HCT116 (cell line): ENCODE measurements at places on chromosomes 1 and 21. TPM values are rescaled to one million over a fixed set of nuclear protein-coding genes. Genes with fewer than 3 reads are reported as not detected.

PRRX1 gene
- total RNA-seq = 0.37 TPM

LORICRIN gene
- not detected for total RNA-seq

- DNase-seq = no peak
- H3K27ac ChIP-seq = no peak overlapping the region
- no peak overlapping the region for H3K4me3 ChIP-seq
Observed at GRCh38 chr1:57137980-57138379, 172.2 kb upstream of the C8B start.

DNA sequence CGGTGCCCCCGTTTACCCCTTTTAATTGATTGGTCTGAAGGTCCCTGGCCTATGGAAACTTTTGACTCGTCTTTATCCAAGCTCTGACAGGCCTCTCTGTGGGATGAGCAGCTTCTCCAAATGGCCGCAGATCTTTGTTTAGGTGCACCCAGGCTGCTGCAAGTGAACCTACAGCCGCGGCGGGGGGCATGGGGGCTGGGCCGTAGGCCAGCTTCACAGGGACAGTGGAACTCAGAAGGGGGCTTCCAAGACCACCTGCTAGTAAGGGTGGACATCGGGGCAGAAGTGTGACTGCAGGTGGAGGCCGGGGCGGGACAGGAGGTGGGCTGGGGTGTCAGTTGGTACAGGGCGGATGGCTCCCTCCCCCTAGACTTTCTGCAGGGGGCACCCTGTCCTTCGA, 257.5 kb downstream of the SIPA1L2 start:
- no peak overlapping the region for H3K27ac ChIP-seq
- H3K4me1 ChIP-seq = 0 out of 2 replicates have a peak, but pooled peaks cover 3% of the 10 kb centered on the region
- H3K27me3 ChIP-seq = no peaks in the 10 kb centered on the region
- no peak for DNase-seq
- no peaks in the 10 kb centered on the region for H3K36me3 ChIP-seq

DNA sequence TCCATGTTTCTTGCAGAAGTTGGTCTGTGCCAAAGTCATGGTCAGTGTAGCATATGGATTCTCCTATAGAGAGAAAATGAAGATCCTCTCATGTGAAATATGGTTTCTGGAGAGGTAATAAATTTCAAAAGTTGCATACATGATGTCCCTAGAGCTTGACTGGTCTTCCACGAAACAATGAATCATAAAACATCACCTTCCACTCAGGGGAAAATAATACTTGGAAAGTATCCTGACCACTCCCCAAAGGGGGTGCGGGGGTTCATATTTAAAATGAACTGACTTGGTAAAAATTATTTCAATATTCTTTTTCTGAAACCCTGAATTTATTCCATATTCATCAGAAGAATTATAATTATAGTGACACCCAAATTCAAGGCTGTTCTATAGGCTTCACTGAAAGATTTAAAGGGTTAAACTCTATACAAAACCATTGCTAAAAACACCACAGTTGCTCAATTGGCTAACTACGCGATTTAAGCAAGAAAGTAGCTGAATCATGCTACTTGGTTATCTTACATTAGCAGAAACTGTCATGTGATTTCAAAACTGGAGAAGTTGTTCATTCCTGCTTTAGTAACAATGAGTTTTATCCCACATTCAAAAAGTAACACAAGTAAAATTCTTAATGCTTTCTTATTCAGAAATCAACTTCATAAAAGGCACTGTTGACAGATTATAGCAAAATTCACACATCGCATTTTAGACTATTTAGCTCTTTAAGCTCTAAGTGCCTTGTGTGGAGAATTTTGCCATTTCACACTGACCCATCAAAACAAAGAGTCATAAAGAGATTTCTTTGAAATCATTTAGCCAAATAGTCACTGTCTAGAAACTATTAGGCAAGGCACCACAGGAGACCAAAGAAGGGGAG, 5.3 kb downstream of the CREG1 start:
- H3K4me1 ChIP-seq = peaks cover 8% of the 10 kb centered on the region; the same call in 1 of the 2 replicates
- H3K36me3 ChIP-seq = peaks cover 17% of the 10 kb centered on the region; the same call in 1 of the 2 replicates
- DNase-seq = no peak

DNA sequence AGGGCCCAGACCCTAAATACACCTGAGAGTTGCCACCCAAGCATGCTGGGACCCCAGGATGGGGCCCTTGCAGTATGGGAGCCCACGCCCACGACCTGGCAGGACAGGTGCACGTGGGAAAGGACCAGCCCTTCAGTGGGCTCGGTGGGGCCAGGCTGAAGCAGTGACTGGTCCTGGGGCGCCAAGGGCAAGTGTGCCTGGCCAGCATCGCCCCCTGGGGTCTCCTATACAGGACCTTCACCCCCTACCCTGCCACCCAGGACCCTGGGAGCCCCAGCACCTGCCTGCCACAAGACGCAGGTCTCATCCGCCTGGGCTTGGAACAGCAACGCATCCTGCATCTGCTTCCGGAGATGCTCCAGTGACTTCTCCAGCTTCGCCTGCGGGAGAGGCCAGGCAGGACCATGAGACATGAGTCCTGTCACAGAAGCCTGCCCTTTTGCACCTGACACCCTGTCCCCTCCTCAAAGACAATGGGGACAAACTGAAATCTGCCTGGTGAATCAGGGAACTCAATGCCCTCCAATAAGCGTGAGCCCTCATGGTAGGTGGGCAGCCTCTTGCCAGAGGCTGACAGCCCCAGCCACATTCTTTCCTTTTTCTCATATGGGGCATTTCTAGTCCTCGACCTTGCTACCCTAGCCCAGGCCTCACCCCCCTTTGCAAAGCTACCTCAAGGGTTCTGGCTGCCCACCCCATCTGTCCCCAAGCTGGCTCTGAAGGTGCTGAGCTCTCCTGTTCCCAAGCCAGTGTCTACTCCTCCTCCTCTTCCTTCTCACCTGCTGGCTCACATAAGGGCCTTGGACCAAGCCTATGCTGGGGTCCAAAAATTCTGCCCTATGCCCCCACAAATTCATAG, 4.6 kb downstream of the TRIM11 start:
- no peak for DNase-seq
- H3K4me3 ChIP-seq = no peak overlapping the region
- no peak overlapping the region; the same call in 1 of the 2 replicates for H3K27ac ChIP-seq

DNA sequence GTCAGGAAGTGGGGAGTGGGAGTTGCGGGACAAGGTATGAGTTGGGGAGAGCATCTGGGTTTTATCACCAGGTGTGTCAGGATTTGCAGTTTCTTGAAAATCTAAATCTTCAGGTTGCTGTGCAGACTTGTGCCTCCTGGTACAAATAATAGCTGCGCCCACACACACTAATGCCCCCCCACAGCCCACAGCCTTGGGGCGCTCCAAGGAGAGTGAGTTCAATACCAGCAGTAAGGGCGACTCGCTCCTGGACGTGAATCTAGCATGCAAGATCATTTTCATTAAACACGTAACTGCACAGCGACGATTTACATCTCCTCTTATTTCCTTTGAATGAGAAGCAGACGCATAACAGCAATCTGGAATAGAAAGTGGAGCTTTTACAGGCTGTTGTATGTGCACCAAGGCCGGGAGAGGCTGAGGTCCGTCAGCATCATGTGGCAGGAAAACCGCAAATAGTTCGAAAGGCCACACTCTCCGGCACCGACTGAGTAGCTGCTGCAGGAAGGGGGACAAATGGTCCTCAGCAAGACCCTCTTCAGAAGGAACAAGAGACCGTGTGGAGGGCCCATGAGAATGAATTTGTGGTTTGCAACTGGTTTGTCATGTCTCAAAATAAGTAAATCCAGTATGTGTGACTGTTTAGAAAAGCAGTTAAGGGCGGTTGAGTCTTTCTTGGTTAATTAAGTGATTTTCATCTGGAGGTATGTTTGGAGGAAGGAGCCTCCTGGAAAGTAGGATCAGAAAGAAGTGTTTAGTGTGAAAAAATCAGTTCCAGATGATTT, 439.5 kb downstream of the SMYD3 start:
- H3K27me3 ChIP-seq = no peaks in the 10 kb centered on the region
- no peak for DNase-seq
- H3K27ac ChIP-seq = no peak overlapping the region
- H3K36me3 ChIP-seq = no peaks in the 10 kb centered on the region
- no peaks in the 10 kb centered on the region for H3K4me1 ChIP-seq

- H3K36me3 ChIP-seq = no peaks in the 10 kb centered on the region
- H3K4me1 ChIP-seq = no peaks in the 10 kb centered on the region
- H3K27me3 ChIP-seq = no peaks in the 10 kb centered on the region
Observed at GRCh38 chr1:81226603-81226928, 574.2 kb upstream of the ADGRL2 start.

DNA sequence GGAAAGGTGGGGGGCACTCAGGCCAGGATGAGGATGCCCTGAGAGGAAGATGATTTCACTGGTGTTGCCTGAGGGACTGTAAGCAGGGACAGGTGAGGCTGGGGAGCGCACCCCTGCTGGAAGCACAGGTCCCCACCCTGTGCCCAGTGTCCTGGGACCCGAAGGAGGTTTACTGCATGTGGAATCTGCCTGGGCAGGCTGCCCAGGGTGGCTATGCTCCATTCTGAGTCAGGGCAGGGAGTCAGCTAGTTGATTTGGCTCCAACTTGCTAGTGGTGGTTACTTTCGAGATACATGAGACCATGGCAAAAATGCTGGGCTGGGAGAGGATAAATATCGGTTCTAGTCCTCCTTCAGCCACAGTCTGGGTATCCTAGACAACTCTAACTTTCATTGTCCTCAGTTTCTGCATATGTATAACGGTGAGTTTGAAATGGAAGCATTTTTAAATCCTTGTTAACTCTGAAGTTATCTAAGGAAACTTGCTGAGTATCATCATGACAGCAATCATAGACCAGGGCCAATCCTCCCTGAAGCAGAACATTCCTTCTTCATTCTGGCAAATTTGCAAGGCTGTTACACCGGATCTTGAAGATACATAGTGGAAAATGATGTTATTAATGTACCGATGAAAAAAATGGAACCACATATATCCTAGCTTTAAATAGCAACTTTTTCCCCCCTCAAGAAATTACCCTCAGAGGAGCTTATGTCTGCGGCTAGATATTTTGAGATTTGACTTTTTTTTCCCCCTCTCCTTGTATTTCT, 7.7 kb downstream of the TLR5 start:
- H3K27ac ChIP-seq = no peak overlapping the region
- no peaks in the 10 kb centered on the region for H3K27me3 ChIP-seq
- no peaks in the 10 kb centered on the region for H3K36me3 ChIP-seq
- no peak for DNase-seq
- H3K4me1 ChIP-seq = peaks cover 22% of the 10 kb centered on the region
- no peak overlapping the region for H3K4me3 ChIP-seq

KIF26B gene
- total RNA-seq = 0.49 TPM

GRCh38 chr1:44212355-44213221, 683 bp upstream of the DMAP1 start:
- H3K27ac ChIP-seq = no peak overlapping the region
- H3K27me3 ChIP-seq = no peaks in the 10 kb centered on the region
- H3K4me3 ChIP-seq = peak overlapping the region; percentile 97
- H3K36me3 ChIP-seq = no peaks in the 10 kb centered on the region
- no peak for DNase-seq
- H3K4me1 ChIP-seq = peaks cover 19% of the 10 kb centered on the region

- no peaks in the 10 kb centered on the region for H3K27me3 ChIP-seq
- no peak overlapping the region for H3K27ac ChIP-seq
- DNase-seq = peak; percentile 56
Observed at GRCh38 chr21:43352568-43353281, 74.2 kb downstream of the SIK1 start.

- peaks cover 8% of the 10 kb centered on the region for H3K4me1 ChIP-seq
- no peak overlapping the region for H3K27ac ChIP-seq
- DNase-seq = no peak
- no peaks in the 10 kb centered on the region for H3K36me3 ChIP-seq
- H3K4me3 ChIP-seq = no peak overlapping the region
Observed at GRCh38 chr21:45295576-45296365, 8.1 kb upstream of the POFUT2 start.

DNA sequence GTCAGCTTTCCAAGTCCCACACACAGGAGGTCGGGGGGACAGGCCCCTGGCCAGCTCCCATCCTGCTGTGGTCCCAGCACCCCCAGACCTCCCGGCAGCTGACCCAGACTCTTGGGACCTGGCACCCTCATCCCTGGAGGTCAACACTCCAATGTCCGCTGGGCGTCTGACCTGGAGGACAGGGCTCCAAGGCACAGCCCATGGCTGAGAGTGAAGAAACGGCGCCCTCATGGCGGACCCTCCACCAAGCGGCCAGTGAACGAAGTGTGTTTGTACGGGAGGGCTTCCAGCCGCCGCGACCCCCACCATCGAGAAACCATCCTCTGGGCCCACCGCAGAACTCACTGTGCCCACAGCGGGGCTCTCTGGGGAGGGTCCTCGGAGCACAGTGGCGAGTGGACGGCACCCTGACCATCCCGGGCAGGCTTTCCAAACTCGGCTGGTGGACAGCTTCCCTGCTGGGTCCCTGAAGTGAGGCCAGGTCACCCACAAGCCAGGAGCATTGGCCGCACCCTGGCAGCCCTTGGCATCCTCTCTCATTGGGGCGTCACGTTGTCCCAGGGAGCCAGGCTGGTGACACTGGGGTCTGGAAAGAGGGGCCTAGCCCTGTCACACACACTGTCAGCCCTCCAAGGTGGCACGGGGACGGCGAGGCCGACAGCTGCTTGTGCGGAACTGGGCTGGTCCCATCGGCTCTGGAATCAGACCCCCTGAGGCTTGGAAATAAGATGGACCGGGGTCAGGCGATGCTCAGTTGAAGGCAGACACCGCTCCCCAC, 47.8 kb upstream of the COL6A2 start:
- DNase-seq = no peak
- peaks cover 17% of the 10 kb centered on the region for H3K4me1 ChIP-seq
- H3K27me3 ChIP-seq = no peaks in the 10 kb centered on the region; the same call in 1 of the 2 replicates
- H3K4me3 ChIP-seq = no peak overlapping the region
- H3K27ac ChIP-seq = no peak overlapping the region
- H3K36me3 ChIP-seq = no peaks in the 10 kb centered on the region

DNA sequence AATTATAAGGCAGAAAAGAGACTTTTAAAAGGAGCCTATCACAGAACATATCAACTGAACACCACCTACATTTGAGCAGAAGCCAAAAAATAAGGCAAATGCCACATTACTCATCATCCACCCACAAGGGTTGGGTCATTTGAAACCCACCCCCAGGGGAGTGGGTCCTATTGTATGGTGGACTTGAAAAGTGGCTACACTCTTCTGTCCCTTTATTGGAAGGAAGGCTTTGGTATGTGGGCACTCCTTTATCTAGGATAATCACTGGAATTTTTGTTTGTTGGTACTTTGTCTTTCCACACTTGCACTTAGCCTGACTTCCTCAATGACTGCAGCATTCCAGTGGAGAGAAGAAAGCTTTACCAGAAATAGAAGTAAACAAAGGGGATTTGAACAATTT, 157.2 kb upstream of the COL11A1 start:
- no peaks in the 10 kb centered on the region for H3K36me3 ChIP-seq
- H3K4me3 ChIP-seq = no peak overlapping the region
- DNase-seq = no peak
- H3K4me1 ChIP-seq = no peaks in the 10 kb centered on the region

- H3K27me3 ChIP-seq = 0 out of 2 replicates have a peak, but pooled peaks cover 5% of the 10 kb centered on the region
- DNase-seq = no peak
- no peaks in the 10 kb centered on the region for H3K4me1 ChIP-seq
- no peaks in the 10 kb centered on the region for H3K36me3 ChIP-seq
Observed at GRCh38 chr1:245220381-245220985, 65.7 kb downstream of the KIF26B start.

MTHFR gene
- 20.9 TPM for total RNA-seq

- H3K36me3 ChIP-seq = no peaks in the 10 kb centered on the region
- no peak overlapping the region for H3K4me3 ChIP-seq
- no peak overlapping the region for H3K27ac ChIP-seq
- no peaks in the 10 kb centered on the region for H3K4me1 ChIP-seq
- H3K27me3 ChIP-seq = 0 out of 2 replicates have a peak, but pooled peaks cover 13% of the 10 kb centered on the region
- no peak for DNase-seq
Observed at GRCh38 chr1:217907504-217907903, 276.4 kb downstream of the SPATA17 start.
